ENCODE measurements at places on chromosomes 2 and 18.
A peak's percentile ranks its signal among the peaks of the same experiment; 100 is the strongest.

- no peak for DNase-seq
Observed at GRCh38 chr2:3110994-3111666, 266.5 kb downstream of the EIPR1 start.

- DNase-seq: no peak
Observed at GRCh38 chr2:178628605-178629004, 148.3 kb downstream of the PLEKHA3 start.

GRCh38 chr2:205025580-205026240, 480.4 kb downstream of the PARD3B start:
- no peak for DNase-seq

DNA sequence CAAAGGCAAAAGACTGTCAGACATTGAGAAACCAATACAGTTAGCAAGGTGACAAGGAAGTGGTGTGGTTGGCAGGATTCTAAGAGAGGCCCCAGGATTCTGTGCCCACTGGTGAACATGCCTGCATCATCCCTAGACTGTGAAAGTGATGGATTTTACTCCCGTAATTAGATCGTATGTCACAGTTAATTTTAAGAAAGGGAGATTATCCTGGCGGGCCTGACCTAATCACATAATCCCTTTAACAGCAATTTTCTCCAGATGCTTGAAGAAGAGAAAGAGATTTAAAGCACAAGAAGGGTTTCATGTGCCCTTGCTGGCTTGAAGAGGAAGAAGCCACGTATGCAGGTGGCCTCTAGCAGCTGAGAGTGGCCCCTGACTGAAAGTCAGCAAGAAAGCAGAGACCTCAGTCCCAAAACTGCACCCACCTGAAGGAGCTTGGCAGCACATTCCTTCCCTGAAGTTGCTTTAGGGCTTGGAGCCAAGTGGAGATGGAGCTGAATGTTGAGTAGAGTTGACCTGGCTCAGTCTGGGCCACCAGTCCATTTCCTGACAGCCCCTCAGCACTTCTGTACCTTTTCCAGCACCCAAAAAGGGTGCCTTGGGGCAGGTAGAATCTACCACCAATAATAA, 49.1 kb downstream of the GTF3C3 start:
- no peak for DNase-seq

GRCh38 chr2:182245963-182246362, 180.9 kb downstream of the PDE1A start:
- peak; percentile 42 for DNase-seq

All from HT1080 (cell line).